GM12892 (cell line): ENCODE measurements at places on chromosomes 16 and 17.

- DNase-seq: peak; percentile 14
These were observed 7.1 kb downstream of the ENGASE start for GRCh38 chr17:79081571-79082276.

DNA sequence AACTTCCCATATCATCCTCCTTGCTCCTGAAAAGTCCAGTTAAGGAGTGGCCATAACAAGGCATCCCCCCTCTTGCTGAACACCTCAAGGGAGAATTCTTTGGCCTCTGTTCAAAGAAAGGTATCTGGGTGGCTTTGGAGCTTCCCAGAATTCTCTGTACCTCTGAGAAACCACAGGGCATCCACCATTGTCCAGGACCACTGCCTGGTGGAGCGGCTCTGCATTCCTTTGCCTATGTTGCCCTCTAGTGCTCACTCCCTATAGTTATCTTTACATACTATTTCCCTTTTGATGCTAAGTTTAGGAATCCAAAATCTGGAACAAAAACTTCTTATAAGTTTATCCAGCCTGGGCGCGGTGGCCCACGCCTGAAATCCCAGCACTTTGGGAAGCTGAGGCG lies 30.3 kb downstream of the CHD9NB start:
- no peak for DNase-seq

GRCh38 chr16:12618515-12618914 lies 185.2 kb downstream of the CPPED1 start:
- DNase-seq: no peak

DNA sequence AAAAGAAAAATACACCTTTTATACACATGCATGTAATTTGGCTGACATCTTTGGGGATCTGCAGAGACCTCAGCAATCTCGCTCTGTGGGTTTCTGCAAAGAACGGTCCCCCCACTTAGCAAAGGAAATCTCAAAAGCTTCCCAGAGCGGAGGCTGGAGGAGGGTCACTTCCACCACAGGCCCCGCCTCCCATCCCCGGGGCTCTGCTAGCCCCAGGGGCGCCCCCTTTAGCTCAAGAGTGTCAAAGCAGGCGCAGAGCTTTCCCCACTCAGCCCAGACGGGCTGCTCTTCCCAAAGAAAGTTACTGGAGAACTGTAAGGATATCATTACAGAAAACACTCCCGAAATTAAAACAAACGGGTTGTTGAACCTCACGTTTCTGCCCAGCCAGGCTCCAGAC lies 11.4 kb downstream of the SLC13A5 start:
- peak; percentile 50 for DNase-seq

DNA sequence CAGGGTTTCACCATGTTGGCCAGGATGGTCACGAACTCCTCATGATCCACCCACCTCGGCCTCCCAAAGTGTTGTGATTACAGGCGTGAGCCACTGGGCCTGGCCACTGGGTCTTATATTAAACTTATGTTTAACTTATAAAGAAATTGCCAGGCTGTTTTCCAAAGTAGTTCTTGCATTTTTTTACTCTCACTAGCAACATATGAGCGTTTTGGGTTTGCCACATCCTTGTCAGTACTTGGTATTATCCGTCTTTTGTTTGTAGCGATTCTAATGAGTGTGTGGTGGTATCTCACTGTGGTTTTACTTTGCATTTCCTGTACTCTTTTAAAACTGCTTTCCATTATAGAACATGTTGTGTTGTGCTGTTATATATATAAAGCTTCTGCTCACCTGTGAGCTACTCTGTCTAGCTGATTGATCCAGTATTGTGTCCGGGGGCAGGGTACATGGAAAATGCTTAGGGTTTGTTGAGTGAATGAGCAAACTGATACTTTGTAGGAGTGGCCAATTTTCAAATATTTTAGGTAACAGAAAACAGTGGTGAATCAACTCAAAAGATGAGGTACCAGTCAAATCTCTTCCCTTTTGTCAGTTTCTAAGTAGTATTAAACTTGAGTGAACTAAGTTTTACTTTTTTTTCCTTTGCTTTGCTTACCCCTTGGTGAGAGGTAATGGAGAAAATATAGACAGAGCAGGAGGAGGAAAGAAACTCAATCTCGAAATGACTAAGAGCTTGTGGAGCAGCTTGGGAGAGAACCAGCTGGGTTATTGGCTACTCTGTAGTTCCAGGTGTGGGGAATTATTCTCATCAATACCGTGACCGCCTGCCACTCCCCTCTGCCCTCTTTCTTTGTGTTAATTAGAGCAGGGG lies 75.8 kb downstream of the PITPNC1 start:
- DNase-seq: no peak

- no peak for DNase-seq
These were observed 599 bp downstream of the TOP3A start for GRCh38 chr17:18314059-18314730.

DNA sequence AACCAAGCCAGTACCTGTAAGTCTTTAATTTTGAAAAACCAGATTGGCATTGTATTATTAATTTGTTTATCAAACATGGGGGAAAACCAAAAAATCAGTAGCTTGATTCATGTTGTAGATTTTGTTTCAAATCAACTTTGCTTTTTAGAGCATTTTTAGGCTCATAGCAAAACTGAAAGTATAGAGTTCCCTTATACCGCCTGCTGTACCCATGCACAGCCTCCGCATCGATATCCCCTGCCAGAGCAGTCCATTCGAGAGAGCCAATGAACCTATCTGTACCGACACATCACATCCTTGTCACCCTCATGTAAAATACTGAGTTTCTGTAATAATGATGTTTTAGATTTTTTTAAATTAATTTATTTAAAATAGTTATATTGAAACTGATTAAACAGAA lies 16.2 kb upstream of the MRC2 start:
- no peak for DNase-seq

- DNase-seq: no peak
These were observed 6.0 kb upstream of the GRIN2A start for GRCh38 chr16:10188236-10188635.

DNA sequence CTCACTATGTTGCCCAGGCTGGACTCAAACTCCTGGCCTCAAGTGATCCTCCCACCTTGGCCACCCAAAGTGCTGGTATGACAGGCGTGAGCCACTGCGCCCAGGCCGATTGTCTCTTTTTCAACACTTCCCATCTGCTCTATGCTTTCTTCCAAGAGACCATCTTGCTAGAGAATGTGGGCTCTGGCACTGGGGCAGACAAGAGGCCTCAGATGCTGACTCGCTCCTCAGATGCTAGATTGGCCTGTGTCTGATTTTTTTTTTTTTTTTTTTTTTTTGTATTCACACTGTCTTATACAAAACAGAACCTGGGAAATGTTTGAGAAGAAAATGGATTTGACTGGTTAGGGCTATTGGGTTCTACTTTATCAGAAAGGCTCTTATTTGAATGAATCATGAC lies 58.2 kb downstream of the CYB5D2 start:
- no peak for DNase-seq

- DNase-seq: no peak
These were observed 19.7 kb upstream of the SHISA9 start for GRCh38 chr16:12881740-12882139.

DNA sequence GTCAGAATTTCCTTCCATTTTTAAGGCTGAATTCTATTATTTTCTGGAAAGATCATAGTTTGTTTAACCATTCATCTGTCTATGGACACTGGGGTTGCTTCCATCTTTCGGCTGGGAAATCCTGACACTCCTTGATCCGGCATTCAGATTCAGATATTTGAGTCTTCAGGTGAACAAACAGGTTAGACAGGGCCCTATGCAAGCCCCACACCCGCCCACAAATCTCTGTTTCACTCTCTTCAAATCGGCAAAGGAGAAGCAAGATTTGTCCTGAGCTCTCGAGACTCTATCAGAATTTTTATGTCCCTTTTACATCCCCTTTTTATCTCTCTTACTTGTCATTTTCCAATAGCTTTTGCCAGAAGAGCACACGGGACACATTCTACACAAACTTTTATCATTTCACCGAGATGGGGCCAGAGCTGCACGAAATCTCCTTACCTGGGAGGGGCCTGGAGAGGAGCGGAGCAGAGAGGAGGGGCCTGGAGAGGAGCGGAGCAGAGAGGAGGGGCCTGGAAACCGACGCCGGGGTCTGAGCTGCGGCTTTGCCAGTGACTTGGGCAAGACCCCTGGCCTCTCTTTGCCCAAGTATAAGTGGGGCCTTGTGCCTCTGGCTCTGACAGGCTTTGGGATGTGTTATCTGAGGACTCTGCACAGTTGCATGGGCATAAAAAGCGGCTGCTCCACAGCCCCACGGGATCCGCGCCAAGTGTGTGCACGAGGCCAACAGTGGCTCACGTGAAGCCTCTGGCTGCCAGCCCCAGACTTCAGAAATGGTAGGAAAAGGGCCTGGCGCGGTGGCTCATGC lies 54.3 kb upstream of the RBFOX3 start:
- no peak for DNase-seq

DNA sequence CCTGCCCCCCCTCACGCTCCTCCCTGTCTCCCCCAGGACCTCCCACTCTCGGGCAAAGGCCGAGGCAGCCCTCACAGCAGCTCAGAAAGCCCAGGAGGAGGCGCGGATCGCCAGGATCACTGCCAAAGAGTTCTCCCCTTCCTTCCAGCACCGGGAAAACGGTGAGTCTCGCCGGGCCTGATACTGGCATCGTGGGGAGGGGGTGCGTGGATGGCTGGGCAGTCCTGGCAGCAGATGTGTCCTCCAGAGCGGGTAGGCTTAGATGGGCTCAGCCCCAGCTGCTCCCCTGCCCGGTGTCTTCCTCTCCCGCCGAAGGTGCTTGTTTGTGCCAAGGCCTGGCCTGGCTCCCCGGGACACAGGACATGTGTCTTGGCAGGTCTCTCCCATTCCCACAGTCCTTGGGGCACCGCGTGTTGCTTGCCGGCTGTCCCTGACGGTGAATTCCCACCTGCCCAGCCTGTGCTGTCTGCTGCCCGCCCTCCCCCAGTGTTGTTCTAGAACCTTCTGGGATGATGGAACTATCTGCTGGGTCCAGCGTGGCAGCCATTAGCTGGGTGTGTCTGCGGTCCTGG lies 81.6 kb downstream of the KLHDC4 start:
- no peak for DNase-seq

DNA sequence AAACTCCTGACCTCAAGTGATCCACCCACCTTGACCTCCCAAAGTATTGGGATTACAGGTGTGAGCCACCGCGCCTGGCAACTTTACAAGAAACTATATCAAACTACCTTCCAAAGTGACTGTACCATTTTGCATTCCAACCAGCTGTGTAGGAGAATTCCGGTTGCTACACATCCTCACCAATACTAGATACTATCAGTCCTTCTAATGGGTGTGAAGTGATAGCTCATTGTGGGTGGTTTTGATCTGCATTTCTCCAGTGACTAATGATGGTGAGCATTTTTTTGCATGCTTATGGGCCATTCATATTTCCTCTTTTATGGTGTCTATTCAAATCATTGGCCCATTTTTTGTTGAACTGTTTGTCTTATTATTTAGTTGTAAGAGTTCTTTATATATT lies 37.7 kb downstream of the SCNN1B start:
- DNase-seq: no peak

DNA sequence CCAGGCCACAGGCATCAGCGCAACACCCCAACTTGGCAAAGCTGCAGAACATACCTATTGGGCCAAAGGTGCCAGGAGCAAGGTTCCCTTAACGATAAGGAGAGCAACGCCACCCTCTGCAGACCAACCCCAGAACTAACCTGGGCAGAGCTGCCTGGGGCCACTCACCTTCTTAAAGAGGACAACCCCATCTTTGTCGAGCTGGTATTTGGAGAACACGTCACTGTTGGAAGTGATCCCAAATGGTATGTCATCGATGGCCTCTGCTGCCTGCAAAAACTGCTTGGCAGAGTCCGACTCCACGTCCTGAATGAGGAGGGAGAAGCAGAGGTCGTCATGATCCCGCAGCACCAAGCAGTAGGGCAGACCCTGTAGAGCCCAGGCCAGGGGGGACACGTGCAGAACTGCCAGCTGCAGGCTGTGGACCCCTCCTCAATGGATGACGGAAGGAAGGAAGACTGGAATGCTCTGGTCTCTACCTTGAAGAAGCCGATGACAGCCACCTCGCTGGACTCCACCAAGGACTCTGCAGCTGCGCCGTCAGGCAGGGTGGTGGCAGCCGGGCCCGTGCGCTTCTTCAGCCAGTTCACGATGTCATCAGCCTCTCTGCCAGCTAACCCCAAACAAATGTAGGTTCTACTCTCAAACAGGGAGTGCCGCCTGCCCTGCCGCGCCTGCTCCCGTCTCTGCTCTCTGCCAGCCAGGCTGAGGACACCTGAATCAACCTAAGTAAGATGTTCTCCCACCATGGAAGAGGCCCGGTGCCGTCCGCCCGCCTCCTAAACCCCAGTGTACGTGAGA lies 5.2 kb downstream of the P4HB start:
- no peak for DNase-seq

DNA sequence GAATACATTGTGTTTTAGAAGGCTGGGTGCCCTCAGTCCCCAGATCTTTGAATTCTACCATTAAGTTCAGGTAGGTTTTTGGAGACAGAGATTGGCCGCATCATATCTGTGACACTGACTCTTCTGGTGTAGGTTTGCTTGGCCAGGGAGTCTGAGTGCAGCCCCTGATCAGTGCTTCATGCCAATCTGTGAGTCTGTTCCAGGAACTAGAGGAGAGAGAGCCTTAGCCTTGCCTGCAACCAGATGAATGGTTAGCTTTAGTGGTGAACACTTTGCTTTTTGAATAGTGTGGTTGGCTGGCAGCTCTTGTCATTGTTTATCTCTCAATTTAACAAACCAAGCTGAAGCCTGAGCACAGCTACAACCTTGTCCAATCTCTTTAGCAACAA lies 87.8 kb downstream of the PLXDC1 start:
- no peak for DNase-seq

DNA sequence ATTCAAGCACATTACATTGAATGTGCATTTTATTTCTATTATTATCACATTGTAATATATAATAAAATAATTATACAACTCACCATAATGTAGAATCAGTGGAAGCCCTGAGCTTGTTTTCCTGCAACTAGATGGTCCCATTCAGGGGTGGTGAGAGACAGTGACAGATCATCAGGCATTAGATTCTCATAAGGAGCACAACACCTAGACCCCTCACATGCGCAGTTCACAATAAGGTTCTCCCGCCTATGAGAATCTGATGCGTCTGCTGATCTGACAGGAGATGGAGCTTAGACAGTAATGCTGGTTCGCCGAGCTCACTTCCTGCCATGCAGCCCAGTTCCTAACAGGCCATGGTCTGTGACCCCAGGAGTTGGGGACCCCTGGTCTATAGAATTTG lies 96.7 kb upstream of the RBBP6 start:
- no peak for DNase-seq
